ENCODE measurements at places on chromosomes 1 and 21. TPM values are rescaled to one million over a fixed set of nuclear protein-coding genes. Genes with fewer than 3 reads are reported as not detected.

DNA sequence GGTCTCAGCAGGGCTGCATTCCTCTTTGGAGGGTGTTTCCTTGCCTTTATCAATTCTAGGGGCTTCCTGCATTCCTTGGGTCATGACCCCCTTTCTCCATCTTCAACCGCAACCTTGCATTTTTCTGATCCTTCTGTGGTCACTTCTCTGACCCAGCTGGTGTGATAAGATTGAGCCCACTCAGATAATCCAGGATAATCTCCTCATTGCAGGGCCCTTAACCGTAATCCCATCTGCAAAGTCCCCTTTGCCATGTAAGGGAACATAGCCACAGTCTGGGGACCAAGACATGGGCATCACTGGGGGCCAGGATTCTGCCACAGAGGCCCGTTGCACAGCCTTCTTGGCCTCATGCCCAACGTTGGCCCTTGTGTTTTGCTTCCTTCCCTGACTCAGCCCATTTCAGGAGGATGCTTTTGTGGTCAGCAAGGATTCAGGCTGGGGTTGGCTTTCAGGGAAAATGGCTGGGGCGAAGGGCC is 35.0 kb upstream of the IL19 start:
- DNase-seq = no peak

DNA sequence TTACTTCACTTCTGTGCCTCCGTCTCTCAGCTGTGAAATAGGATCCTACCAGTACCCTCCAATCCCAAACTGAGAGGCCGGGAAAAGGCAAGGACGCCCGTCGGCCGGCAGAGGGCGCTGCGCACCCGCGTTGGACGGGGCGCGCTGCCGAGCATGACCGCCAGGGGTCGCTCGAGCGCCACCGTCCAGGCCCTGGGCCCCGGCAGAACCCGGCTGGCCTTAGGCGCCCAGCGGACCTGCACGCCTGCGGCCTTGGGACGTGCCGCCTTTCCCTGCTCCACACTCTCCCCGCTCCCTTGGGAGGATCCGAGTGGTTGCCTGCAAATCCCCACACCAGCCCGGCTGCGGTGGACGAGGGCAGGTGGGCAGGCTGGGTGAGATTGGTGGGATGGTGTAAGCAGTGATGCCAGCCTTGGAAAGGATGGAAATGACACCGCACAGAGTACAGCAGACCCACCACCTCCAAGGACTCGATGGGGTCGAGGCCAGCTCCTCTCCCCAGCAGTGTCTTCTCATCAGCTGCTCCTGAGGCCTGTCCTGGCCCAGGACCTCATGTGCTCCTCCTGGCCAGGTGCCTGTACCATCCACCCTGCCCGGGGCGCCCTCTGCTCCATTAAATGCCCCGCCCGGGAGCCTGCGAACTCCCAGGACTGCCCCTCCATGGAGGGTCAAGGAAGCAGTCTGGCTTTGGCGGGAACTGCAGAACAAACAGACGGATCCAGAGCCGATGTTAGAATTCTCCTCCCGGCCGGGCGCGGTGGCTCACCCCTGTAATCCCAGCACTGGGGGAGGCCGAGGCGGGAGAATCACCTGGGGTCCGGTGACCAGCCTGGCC is 47.4 kb upstream of the LBR start:
- DNase-seq = peak; percentile 33

DNA sequence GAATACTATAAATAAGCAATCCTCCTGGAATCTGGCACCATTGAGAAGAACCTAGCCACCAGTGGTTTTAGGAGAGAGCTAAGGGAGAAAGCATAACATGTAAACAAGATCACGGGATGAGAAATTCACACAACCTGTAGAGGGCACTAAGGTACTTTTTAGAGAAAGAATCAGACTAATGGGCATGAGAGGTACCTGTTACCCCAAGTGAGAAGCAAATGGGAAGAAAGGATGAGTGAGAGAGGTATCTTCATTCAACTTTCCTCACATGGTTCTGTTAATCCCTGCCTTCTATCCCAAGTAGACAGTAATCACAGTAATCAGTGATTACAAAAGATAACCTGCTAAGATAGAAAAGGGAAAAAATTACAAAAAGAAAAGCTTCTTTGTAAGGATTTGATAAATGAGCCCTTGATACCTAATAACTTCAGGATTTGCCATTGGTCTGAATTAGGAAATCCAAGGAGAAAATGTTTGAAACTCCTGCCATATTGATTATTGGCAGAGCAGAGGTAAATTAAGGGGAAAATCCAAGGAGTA is 251.1 kb upstream of the ADGRL2 start:
- DNase-seq = peak; percentile 4

DNA sequence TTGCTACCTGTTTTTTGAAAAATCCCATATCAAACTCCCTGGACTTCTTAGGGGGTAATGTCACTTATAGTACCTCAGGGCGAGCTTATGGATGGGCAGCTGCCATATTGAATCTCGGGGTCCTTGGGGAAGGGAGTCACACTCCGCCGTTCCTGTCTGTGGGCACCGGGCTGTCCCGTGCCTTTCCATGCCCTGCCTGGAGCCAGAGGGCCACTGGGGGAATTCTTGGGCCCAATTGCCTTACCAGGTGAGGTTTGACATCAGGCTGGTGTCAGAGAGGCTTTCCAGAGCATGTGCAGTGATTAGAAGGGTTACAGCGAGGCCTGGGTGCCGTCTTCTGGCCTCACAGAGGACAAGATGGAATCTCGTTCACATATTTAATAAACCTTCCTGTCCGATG is 28.8 kb downstream of the QSOX1 start:
- DNase-seq = no peak

DNA sequence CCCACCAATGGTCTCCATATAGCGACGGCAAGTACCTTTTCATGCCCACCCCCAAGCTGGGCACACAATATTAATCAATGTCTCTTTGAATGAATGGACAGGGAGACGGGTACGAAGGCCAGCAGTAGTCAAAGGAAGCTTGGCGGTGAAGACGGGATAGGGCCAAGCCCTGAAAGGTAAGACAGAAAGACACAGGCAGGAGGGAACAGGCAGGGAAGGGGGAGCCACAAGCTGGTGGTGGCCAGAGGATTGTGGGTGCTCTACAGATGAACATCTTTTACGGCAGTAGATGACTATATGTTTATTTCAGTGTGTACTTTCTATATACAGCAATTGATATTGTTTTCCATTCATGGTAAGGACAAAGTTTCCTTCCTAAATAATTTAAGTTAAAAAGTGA is 16.3 kb downstream of the CAPZB start:
- DNase-seq = no peak

GRCh38 chr1:20614131-20614579 is 19.1 kb upstream of the PINK1 start:
- DNase-seq = no peak

DNA sequence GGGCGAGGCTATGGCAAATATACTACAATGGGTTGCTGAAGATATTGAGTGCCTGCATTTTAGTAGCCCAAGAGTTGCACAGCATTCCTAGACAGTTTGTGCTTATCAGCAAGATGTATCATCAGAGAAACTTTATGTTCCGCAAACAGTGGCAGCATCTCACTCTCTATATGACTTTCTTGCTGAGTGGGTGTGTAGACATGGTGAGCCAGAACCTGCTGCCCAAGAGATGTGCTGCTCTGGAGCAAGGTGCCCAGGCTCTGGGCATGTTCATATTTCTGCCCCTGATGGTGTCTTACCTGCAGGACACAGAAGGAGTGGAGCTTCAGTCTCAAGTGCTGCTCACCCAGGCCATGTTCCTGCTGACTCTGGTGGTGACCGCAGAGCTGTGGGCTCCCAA is 8.2 kb upstream of the RGSL1 start:
- DNase-seq = no peak

DNA sequence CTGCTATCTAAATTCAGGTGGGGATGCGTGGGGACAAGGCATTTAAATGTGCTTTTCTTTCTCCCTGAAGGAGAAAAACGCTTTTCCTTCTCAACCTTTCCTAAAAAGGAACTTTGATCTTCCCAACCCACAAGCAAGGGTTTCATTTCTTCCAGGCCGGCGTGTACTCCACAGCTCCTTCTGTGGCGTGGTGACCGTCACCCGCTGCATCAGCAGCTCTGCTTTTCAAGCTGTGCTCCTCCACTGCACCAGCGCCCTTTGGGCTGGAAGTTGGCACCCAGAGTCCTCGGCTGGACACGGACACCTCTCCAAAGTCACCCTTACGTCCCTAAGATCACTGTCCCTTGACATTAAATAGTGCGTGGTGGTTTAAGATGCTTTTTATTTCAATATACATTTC is 54.3 kb downstream of the PEX14 start:
- no peak for DNase-seq

GRCh38 chr1:84121360-84121759 is 22.7 kb upstream of the PRKACB start:
- no peak for DNase-seq

DNA sequence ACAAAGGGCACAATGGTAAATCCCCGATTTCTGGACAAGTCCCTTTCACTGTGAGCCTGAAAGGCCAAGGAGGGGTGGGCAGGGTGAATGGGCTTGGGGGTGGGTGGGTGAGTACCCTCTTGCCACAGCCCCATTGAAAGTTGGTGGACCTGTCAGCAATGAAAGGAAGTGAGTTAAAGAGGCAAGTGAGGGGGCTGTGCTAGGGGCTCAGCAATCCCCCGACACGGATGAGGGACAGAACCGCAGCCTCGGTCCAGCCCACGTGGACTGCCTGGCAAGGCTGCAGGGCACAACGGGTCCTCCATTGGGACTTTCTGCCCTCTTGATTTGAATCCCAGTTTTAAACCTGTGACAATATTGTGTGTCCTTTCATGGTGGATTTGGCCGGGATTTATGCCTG is 255.3 kb downstream of the FOXD2 start:
- no peak for DNase-seq

DNA sequence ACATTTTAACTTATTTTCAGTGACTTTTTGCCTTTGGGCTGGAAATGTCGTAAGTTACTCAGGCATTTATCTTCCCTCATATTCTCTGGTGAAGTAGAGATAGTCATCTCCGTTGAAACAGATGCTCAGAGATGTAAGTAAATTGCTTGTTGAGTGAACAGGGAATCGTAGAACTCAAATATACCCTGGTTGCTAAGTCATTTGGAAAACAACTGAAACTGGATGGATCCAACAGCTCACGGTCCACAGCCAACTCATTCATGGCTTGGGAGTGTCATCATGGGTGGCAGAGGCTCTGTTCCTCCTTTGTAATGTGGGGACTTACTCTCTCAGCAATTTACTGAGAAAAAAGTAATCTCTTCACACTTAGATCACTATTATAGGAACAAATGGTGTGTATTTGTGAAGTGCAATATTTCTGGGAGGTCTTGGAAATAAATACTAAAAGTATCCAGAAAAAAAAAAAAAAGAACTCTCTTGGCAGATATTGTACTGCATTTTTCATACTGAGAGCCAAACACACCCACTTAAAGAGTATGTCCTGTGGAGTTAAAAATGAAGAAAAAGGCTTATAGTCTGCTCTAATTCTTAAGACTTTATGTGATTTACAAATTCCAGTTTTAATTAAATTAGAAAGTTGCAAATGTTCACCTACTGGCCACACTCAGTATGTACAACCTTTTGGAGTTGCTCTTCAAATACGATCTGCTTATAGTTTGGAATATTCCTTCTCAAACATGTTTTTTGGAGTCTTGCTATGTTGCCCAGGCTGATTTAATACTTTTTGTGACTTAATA is 107.4 kb downstream of the LEPR start:
- no peak for DNase-seq

DNA sequence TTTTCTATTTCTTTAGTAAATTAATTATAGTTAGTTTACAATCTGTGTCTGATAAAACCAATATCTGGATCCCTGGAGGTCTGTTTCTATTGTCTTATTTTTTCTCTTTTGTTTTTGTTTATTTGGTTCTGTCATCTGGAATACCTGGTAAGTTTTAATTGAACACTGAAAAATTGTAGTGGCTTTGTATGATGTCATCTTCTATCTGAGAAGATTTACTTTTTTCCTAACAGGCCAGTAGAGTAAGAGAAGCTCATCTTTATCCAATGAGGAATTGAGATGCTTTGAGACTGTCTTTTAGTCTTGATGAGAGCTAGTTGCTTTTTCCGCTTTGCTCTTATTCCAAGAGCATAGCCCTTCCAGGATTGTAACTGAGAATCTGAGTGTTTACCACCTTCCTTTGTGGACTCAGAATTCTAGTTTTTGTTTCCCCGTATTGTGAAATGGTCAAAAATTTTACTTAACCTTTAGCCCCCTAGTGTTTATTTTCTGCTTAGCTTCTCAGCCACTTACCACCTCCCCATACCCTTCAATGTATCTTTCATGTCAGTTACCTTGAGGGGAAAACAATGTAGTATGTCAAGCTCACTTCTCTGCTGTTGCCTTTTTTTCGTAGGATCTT is 25.0 kb downstream of the PTGFRN start:
- DNase-seq = no peak

DNA sequence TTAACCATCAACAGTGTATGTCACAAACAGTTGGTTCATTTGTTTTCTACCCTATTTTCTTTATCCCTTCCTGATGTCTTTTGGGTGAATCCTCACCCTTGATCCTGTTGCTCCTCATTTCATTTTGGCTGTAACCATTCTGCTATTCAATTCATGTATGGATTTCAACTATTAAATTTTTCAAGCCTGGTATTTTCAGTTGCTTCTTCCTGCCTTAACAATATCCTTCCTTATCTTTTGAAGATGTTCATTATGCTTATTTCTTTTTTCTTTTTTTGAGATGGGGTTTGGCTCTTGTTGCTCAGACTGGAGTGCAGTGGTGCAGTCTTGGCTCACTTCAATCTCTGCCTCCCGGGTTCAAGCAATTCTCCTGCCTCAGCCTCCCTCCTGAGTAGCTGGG is 2.8 kb upstream of the RNU5D-1 start:
- no peak for DNase-seq

Gene MEGF6
- polyA plus RNA-seq = 0.65 TPM

Gene LMOD1
- polyA plus RNA-seq = 52.6 TPM

Gene NKAIN1
- 0.09 TPM for polyA plus RNA-seq

Gene KRTAP10-7
- polyA plus RNA-seq = not detected

Gene AMY1C
- polyA plus RNA-seq = not detected

Gene ANKRD35
- polyA plus RNA-seq = 2.7 TPM

Gene SPATA45
- polyA plus RNA-seq = not detected
